ENCODE measurements at places on chromosomes 2 and 18. TPM values are rescaled to one million over a fixed set of nuclear protein-coding genes. Genes with fewer than 3 reads are reported as not detected.

GRCh38 chr18:48347756-48348326 lies 61.3 kb downstream of the ZBTB7C start:
- no peaks in the 10 kb centered on the region for H3K36me3 ChIP-seq
- H3K4me3 ChIP-seq = no peak overlapping the region
- H3K27ac ChIP-seq = no peak overlapping the region
- no peaks in the 10 kb centered on the region for H3K4me1 ChIP-seq
- H3K27me3 ChIP-seq = no peaks in the 10 kb centered on the region

- no peak overlapping the region for H3K4me3 ChIP-seq
- no peaks in the 10 kb centered on the region for H3K36me3 ChIP-seq
- H3K27ac ChIP-seq = no peak overlapping the region
Observed at GRCh38 chr2:162257425-162257824, 14.2 kb upstream of the FAP start.

- no peaks in the 10 kb centered on the region for H3K36me3 ChIP-seq
- no peak overlapping the region for H3K27ac ChIP-seq
- H3K4me1 ChIP-seq = peaks cover 8% of the 10 kb centered on the region
- H3K27me3 ChIP-seq = no peaks in the 10 kb centered on the region
- DNase-seq = no peak
Observed at GRCh38 chr2:67844024-67844540, 218.7 kb downstream of the C1D start.

GRCh38 chr2:176071330-176072291 lies 12.2 kb downstream of the EVX2 start:
- peaks cover 11% of the 10 kb centered on the region for H3K4me1 ChIP-seq
- no peak overlapping the region for H3K27ac ChIP-seq
- H3K36me3 ChIP-seq = no peaks in the 10 kb centered on the region
- DNase-seq = no peak
- H3K27me3 ChIP-seq = peaks cover 100% of the 10 kb centered on the region

DNA sequence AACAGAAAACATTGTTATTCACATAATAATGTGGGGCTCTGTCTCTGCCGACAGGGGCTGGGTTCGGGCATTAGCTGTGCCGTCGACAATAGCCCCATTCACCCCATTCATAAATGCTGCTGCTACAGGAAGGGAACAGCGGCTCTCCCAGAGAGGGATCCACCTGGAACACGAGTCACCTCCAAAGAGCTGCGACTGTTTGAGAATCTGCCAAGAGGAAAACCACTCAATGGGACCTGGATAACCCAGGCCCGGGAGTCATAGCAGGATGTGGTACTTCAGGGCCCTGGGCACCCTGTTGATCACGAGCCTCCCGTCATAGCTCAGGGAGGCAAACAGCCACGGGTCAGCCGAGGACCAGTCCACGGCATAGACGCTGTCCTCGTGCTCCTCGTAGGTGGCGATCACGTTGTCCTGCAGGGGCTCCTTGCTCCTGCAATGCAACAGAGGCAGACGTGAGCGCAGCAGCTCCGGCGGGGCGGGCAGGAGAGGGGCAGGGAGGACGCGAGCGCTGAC lies 188.5 kb downstream of the EIPR1 start:
- H3K4me3 ChIP-seq = no peak overlapping the region
- H3K36me3 ChIP-seq = peaks cover 2% of the 10 kb centered on the region
- no peak for DNase-seq
- H3K4me1 ChIP-seq = no peaks in the 10 kb centered on the region

- no peak overlapping the region for H3K27ac ChIP-seq
- no peaks in the 10 kb centered on the region for H3K4me1 ChIP-seq
- H3K36me3 ChIP-seq = no peaks in the 10 kb centered on the region
- no peaks in the 10 kb centered on the region for H3K27me3 ChIP-seq
Observed at GRCh38 chr2:119086327-119086726, 72.2 kb downstream of the C1QL2 start.

DNA sequence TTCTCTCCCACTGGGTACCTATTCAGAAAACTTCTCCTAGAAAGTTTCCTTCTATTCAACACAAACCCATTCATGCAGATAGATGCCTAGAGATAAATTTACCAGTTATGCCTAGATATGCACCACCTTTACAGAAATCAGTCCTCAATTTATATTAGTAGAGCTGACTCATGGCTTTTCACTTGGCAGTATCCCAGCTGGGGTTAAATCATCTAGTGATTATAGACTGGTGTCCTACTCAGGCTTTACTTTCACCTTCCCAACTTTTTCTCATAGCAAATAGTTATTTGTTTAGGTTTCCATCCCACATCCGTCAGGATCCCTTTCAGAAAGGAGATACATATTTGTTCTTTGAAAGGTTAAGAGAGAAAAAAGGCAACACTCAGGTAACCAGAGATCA lies 124.5 kb downstream of the AQP4 start:
- DNase-seq = no peak
- H3K4me3 ChIP-seq = no peak overlapping the region
- no peaks in the 10 kb centered on the region for H3K36me3 ChIP-seq
- peaks cover 4% of the 10 kb centered on the region for H3K4me1 ChIP-seq

DNA sequence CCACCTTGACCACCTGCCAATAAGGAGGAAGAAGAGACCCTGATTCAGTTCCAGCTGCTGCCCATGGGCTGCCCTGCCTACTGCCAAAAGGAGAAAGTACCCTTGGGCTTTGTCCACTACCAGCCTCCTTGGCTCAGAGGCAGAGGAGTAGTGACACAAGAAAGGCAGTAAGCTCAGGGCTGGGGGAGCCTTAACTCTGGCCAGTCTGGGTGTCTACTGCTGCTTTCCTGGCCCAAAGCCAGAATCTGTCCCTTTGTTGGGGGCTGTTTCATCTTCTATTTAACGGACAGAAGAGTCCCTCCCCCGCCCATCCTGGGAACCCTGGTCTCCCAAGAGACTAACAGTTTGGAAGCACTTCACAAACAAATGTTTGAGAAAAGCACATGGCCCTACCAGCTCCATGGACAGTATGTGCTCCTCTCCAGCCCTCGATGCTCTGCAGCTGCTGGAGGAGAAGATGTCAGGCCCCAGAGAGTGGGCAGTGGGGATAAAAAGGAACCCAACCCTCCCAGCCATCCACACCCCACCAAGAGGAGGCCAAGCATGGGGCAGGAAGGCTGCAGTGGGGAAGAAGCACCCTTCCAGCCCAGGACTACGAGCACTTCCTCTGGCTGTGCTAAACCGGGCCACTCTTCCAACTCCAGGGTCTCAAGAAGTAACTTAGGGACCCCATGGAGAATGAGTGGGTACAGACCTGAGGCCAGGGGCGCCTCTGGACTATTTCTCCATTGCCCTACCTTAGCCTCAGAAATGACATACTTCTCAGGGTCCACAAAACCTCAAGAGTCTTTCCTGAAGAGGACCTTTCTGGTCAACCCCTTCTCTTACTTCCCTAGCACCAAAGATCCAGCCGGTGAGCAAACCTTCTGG lies 1.2 kb downstream of the ATG9A start:
- no peaks in the 10 kb centered on the region for H3K27me3 ChIP-seq
- H3K4me1 ChIP-seq = peaks cover 4% of the 10 kb centered on the region
- H3K27ac ChIP-seq = no peak overlapping the region
- peaks cover 34% of the 10 kb centered on the region for H3K36me3 ChIP-seq
- DNase-seq = no peak

DNA sequence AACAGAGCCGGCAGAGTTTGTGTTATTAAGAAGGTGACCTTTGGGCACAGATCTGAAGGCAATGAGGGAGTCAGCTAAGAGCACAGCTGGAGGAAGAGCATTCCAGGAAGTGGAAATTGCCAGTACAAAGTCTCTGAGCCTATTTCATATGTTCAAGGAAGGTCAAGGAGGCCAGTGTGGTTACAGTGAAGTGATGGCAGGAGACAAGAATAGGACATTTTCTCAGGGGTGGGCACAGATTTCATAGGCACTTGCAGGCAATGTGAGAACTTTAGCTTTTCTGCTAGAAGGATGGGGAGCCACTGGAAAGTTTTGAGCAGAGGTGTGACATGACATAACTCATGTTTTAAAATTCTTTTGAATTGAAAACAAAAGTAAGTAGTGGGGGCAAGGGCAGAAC lies 50.3 kb downstream of the ARHGAP25 start:
- H3K4me1 ChIP-seq = no peaks in the 10 kb centered on the region
- H3K4me3 ChIP-seq = no peak overlapping the region
- no peaks in the 10 kb centered on the region for H3K27me3 ChIP-seq
- H3K36me3 ChIP-seq = no peaks in the 10 kb centered on the region
- H3K27ac ChIP-seq = no peak overlapping the region

DNA sequence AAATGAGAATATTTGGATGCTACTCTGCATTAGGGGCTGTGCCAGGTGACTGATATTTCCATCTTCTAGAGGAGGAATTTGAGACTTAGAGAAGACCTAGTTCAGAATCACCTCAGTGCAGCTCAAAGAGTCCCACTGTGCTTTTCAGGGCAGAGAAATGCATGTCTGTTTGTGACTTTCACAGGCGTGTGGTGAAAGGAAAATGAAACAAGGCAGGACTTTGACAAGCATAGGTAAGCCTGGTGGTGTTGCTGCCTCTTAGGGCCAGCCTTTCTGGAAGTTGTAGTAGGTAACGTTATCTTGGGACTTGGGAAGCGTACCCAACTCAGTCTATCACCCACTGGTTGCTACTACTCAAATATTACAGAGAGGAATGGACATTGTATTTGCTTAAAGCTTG lies 2.6 kb downstream of the GPR39 start:
- no peak overlapping the region for H3K4me3 ChIP-seq
- no peak for DNase-seq
- peaks cover 8% of the 10 kb centered on the region for H3K4me1 ChIP-seq

GRCh38 chr2:164146441-164146840 lies 410.6 kb upstream of the FIGN start:
- no peak overlapping the region for H3K27ac ChIP-seq
- no peaks in the 10 kb centered on the region for H3K36me3 ChIP-seq
- no peaks in the 10 kb centered on the region for H3K27me3 ChIP-seq
- no peak for DNase-seq
- no peak overlapping the region for H3K4me3 ChIP-seq

DNA sequence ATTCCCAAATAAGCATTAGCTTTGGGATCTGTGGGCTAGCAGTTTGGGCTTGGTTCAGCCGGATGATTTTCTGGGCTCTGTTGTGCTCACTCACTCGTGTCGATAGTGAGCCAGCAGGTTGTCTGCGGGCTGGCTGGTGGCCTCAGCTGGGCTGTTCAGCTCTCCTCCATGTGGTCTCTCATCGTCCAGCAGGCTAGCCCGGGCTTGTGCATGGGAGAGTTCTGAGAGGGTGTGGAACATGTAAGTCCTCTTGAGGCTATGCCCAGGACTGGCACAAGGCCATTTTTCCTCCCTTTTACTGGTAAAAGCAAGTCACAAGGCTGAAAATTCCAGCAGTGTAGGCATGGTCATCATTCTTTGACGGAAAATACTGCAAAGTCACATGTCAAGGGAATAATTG lies 38.5 kb downstream of the NTSR2 start:
- no peak for DNase-seq
- no peak overlapping the region for H3K4me3 ChIP-seq
- H3K27ac ChIP-seq = no peak overlapping the region
- peaks cover 27% of the 10 kb centered on the region for H3K36me3 ChIP-seq
- no peaks in the 10 kb centered on the region for H3K27me3 ChIP-seq

DNA sequence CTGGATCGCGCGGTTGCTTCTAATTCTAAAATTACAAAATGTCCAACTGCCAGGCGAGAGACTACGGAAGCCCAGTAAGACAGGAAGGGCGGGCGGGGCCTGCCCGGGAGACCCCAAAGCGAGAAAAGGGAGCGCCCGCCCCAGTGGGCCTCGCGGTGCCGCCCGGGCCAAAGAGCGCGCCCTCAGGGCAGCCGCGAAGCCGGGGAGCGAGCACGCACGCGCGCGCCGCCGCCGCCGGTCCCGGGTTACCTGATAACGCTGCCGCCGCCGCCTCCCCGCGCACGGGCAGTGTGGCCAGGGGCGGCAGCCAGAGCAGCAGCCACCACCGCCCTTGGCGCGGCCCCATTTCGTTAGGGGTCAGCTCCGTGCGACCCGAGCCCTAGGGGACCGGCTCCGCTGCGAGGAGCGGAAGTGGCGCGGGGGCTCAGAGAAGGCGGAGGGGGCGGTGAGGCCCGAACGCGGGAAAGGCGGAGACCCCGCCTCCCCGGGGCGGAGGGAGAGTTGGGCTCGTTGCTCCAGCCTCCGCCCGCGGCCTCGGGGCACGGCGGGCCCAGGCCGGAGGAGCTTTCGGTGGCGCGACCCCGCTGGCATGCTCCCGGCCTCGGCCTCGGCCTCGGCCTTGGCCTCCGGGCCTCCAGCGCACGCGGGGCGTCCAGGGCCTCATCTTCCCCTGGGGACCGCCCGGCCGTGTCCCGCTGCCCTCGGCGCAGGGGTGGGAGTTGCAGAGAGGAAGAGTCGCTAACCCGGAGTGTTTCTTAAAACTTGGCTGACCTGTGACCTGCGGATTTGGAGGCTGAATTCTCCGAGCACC lies at the start of gene NEMP2:
TSS of gene NEMP2 (minus strand) at position 413 of the 811 bp plus-strand sequence. CDS start at position 346, 67 bp downstream.
- H3K36me3 ChIP-seq = peaks cover 3% of the 10 kb centered on the region
- peak; percentile 89 for DNase-seq
- no peaks in the 10 kb centered on the region for H3K27me3 ChIP-seq
- H3K27ac ChIP-seq = peak within 1 kb of the TSS; percentile 79

DNA sequence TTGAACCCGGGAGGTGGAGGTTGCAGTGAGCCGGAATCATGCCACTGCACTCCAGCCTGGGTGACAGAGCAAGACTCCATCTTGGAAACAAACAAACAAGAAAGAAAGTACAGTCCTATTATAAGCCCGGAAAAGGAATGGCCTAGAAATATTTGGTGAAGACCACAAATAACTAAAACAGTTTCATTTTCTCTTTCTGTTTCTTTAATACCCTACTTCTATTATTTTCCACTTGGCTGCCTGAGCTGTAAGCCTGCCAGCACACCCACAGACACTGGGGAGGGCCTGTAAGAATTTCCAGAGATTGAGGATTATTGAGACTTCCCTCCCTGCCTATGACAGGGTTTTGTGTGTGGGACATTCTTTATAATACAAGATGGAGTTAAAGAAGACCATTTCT lies 188.0 kb upstream of the DCC start:
- DNase-seq = no peak
- H3K4me3 ChIP-seq = no peak overlapping the region
- H3K36me3 ChIP-seq = no peaks in the 10 kb centered on the region
- no peaks in the 10 kb centered on the region for H3K27me3 ChIP-seq
- H3K27ac ChIP-seq = no peak overlapping the region

DNA sequence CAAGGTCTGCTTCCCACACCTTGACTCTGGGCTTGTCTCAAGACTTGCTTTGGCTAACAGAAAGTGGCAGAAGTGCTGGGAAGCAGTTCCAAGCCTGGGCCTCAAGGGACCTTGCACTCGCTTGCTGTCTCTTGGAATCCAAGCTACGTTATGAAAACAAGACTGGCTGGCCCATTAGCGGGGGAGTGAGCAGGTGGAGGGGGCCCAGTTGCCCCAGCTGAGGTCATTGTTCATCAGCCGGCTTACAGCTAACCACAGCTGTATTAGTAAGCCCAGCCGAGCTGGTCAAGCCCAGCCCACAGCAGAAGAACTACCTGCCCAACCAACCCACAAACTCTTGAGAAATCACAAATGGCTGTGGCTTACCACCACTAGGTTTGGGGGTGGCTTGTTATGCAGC lies 63.1 kb downstream of the MARCO start:
- no peaks in the 10 kb centered on the region for H3K4me1 ChIP-seq
- no peaks in the 10 kb centered on the region for H3K36me3 ChIP-seq
- no peak for DNase-seq
- H3K27me3 ChIP-seq = no peaks in the 10 kb centered on the region
- no peak overlapping the region for H3K27ac ChIP-seq
- no peak overlapping the region for H3K4me3 ChIP-seq

The SULT6B1 gene
- total RNA-seq = not detected

The INPP1 gene
- total RNA-seq = 3.0 TPM

The NOP58 gene
- 133 TPM for total RNA-seq

The GTF2A1L gene
- total RNA-seq = not detected

The QPCT gene
- total RNA-seq = 3.9 TPM

The CCNT2 gene
- 39.7 TPM for total RNA-seq

The LYG2 gene
- total RNA-seq = not detected

The ACKR3 gene
- total RNA-seq = 0.73 TPM
